GDM1 (cell line): ENCODE measurements at places on chromosomes 3 and 15.

DNA sequence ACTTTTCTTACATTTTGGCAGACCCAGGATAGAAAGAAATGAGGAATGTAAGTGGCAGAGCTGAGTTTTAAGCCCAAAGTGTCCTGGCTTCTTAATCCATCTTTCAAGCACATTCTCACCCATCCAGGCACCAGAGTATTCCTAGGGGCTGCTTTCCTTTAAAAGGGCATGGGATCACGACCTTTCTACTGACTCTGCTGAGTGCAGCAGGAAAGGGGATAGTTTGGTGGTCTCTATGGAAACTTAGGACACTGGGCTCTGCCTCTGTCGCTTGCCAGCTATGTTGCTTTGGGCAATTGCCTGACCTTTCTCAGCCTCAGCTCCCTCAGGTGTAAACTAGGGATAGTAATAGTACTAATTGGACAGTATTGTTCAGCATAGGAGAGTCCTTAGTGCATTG is 458.4 kb downstream of the PDCD6IP start:
- DNase-seq: no peak

DNA sequence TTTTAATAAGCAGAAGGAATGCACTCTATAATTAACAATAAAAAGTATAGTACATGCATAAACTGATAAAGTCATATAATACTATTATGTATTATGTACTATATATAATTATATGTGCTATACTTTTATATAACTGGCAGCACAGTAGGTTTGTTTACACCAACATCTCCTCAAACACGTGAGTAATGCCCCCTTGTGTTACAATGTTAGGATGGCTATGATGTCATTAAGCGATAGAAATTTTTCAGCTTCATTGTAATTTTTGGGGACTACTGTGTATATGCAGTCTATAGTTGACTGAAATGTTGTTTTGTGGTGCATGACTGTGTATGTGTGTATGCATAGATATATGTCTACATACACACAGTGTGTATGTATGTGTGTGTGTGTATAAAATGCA is 100.6 kb downstream of the SLMAP start:
- DNase-seq: no peak

DNA sequence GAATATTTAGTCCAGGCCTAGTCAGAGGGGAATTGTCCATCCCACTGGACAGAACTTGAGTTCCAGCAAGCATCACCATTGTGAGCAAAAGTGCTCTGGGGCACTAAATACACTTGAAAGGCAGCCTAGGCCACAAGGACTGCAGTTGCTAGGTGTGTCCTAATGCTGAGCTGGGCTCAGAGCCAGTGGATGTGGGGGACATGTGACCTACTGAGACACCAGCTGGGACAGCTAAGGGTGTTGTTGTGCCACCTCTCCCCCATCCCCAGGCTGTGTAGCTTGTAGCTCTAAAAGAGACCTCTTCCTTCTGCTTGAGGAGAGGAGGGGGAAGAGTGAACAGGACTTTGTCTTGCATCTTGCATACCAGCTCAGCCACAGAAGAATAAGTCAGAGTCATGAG is 120.9 kb downstream of the DTWD1 start:
- DNase-seq: no peak

GRCh38 chr15:75112278-75112847 is 89.0 kb downstream of the PPCDC start:
- DNase-seq: no peak

DNA sequence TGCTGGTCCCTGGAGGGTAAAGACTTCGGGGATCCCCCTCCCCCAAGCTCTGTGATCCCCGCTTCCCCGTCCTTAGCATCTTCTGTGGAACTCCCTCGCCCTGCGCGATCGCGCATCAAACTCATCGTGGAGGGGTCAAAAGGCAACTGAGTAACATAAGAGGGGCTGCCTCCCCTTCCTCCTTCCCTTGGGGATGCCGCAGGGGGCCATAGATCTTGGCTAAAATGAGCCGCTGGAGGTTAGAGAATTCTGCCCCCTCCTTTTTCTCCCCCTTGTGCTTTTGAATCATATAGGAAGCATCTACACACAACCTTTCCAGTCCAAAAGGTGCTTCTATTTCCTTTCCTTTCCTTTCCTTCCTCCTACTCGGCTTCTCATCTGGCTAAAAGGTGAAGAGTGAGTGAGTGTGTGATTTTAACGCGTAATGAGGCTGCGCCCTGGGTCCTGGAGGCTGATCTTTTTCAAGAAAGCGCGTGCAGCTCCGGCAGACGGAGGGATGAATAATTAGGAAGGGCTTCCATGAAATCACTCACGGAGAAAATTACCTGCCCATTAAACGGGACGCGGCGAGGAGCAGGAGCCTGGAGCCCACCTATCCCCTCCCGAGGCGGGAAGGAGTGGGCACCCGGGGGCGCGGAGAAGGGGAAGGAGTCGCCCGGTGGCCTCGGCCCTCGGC is 831 bp upstream of the ROBO2 start:
- DNase-seq: no peak

- DNase-seq: no peak
Measured at GRCh38 chr3:111745786-111746185, 113.3 kb upstream of the PHLDB2 start.

GRCh38 chr3:852033-852432 is 240.8 kb upstream of the CNTN6 start:
- no peak for DNase-seq

DNA sequence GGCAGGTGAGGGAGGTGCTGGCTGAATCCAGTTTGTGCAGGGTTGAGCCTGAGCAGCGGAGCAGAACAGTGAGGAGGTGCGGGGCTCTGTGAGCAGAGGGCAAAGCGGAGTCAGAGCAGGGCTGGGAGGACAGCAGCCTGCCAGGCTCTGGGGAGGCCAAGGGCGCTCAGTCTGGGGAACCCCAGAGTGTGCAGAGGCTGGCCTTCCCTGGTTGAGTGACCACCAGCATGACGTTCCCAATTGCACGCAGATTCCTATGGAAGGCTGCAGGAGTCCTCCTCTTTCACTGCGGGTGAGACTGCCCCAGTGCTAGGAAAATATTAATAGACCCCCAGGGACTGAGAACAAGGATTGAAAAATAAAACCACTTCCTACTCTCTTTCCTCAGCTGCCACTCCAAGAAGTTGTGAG is 13.2 kb downstream of the MRAS start:
- no peak for DNase-seq

DNA sequence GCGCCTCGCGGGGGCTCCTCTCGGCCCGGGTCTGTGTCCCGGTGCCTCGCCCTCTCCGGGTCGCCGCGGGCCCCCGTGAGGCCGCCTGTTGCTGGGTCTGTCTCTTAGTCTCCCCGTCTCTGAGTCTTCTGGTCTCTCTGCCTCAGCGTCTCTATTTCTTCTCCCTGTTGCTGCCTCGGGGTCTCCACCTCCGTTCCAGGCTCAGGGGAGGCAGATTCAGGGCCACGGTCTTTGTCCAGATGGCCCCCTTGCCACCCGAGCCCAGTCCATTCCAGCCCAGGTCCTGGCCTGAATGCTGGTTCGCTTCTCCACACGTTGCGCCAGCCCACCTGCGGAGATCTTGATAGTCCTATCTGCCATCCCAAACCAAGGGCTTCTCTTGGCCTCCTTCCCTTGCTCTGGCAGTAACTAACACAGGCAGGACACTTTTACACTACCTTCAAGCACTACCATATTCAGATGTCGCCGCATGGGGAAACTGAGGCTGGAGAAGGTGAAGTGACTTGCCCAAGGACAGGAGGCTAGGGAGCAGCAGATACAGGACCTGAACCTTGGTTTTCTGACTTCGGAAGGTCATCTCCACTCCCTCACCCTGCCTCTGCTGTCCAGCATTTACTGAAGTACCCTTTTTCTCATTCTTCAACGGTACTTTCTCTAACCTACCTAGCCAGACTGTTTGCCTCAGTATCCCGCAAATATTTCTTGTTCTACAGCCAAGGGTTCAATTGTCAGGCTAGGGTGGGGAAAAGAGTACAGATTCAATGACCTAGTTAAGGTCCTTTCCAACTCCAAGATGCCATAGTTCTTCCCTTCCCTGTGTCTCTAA is 616 bp upstream of the IGDCC4 start:
- no peak for DNase-seq

DNA sequence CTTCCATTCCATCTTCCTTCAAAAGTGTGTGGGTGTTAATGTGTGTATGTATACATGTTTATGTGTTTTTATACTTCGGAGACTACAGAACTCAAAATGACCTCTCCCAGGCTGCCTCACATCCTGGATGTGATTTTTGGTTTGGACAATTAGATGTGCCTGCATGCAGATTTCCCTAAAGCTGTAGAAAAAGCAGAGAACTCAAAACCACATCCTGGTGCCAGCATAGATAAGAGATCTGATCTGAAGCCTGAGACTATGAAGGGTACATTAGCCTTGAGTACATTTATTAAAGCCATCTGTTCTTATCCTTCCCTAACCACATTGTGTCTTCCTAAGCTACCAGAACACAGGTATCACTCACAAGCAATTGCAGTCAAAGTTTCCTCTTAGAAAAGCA is 319.4 kb upstream of the RASGRP1 start:
- DNase-seq: no peak

GRCh38 chr3:72022027-72022426 is 237.1 kb upstream of the PROK2 start:
- DNase-seq: no peak

DNA sequence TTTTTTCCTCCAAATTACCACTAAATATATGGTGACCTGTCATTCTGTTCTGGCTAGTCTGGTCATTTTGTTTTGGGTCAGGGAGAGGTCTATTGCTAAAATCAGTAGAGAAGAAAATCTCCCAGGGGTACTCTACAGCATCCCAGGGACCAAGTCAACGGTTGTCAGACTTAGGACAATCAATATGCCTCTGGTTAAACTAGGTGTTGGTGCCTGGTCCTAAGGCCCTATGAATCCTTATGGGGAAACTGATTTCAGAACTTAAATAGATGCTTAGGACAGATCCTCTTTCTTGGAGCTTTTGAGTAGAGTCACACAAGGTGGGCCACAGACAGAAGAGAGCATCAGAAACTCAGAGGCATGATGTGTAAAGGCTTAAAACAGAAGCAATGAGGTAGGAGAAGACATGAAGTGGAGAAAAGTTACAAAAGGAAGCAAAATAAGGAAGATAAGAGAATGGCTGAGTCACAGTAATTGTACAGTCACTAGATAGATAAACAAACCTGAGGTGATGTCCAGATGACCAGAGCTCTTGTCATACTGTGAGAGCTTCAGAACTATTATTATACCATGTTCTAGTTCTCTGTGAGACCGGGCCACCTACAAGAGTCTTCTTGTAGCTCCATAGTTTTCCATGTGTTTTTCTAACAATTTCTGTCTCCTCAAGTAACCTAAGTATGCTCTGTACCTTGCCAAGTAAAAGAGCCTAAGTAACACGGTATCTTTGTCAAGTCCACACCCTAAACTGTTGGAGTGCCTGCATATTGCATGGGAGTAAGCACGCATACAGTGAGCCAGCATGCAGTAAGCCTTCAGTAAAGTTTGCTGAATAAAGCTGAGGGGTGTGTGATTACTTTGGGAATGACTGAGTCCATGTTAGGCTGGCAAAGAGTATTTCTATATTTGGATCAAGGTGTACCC is 44.6 kb upstream of the LEKR1 start:
- no peak for DNase-seq

DNA sequence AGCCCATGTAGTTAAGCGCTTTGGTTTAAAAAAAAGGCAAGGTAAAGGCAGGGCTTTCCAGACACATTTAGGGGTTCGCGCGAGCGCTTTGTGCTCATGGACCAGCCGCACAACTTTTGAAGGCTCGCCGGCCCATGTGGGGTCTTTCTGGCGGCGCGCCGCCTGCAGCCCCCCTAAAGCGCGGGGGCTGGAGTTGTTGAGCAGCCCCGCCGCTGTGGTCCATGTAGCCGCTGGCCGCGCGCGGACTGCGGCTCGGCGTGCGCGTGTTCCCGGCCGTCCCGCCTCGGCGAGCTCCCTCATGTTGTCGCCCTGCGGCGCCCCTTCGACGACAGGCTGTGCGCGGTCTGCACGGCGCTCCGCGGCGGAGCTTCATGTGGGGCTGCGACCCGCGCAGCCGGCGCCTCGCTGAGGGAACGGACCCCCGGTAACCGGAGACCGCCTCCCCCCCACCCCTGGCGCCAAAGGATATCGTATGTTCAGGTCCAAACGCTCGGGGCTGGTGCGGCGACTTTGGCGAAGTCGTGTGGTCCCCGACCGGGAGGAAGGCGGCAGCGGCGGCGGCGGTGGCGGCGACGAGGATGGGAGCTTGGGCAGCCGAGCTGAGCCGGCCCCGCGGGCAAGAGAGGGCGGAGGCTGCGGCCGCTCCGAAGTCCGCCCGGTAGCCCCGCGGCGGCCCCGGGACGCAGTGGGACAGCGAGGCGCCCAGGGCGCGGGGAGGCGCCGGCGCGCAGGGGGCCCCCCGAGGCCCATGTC is 927 bp downstream of the SMAD6 start:
- DNase-seq: no peak

- DNase-seq: no peak
Measured at GRCh38 chr3:94440767-94441493, 378.1 kb downstream of the NSUN3 start.

- no peak for DNase-seq
Measured at GRCh38 chr3:132726341-132726823, 4.2 kb upstream of the NPHP3 start.

DNA sequence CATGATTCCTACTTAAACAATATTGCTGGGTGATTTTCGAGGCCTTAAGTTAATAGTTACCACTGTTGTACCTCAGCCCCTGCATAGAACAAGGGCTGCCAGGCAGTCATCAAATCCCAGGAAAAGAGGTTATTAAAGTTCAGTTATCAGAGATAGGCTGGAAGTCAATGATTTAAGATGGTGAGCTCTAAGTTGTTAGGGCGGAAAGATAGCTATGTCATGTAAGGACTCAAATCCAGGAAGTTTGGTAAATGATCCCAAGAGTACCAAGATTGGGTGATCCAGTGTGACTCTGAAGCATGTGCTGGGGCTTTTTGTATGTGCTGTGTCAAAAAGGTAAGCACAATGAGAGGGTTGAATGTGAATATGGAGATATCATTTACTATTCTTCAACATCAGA is 287.9 kb downstream of the NLGN1 start:
- DNase-seq: no peak

DNA sequence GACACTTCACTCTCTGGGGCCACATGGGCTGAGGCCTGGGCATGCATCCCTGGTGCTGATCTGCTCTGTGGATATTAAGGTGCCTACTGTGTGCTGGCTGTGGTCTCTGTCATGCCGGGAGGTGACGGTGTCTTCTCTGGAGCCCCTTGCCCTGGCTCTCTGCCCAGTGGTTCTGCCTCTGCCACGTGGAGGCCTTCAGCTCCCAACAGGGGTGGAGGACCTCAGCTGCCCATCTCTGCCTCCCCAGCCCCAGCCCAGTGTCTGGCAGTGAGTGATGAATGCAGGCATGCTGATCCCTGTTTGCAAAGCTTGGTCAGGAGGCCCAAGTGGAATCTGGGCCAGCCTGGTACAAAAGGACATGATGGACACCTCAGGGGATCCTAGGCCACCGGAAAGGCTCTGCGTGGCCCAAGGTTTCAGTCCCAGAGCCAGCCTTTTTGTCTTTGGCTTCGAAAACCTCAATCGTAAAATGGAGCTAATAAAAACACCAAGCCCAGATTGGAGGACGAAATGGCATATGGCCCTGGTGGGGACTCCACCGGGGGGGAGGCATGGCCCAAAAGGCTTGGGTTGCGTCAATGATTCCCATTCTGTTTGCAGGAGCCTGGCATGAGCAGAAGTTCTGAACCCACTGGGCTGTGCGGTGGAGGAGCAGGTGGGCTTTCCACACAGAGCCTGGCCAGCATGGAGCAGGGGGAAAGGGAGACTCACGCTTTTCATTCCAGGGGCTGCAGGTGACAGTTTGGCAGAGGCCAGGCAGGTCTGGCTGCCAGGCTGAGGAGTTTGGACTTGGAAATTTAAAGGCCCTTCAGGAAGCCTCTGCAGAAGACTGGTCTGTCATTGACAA is 54.7 kb upstream of the KLF13 start:
- DNase-seq: no peak

- no peak for DNase-seq
Measured at GRCh38 chr3:113832477-113833164, 6.0 kb upstream of the GRAMD1C start.

GRCh38 chr3:171564748-171565480 is 104.7 kb upstream of the TNIK start:
- DNase-seq: no peak
